CD4-positive, alpha-beta T cell treated with Interleukin-1 beta for 1 hour (primary cell): ENCODE measurements at places on chromosomes 7 and 10.

- DNase-seq: no peak
These were observed 46.3 kb downstream of the LBX1 start for GRCh38 chr10:101182936-101183335.

DNA sequence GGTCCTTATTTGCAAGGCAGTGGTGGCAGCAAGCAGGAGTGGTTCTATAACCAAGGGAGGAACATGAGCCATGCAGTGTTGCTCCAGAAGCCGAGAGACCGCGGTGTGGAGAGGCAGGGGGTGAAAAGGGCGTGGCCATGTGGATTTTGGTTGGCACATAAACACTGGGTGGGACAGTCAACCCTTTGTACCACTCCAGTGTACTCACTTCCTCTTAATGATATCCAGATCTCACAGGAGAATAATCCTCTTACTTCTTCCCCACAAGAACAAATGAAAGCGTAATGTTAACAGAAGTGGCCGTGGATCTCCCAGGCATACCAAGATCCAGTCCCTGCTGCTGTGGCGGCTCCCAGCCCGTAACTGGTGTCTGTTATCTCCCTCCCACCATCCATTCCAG lies 42.4 kb downstream of the XRCC2 start:
- DNase-seq: no peak

- DNase-seq: no peak
These were observed 110.2 kb downstream of the ST8SIA6 start for GRCh38 chr10:17344206-17344605.

DNA sequence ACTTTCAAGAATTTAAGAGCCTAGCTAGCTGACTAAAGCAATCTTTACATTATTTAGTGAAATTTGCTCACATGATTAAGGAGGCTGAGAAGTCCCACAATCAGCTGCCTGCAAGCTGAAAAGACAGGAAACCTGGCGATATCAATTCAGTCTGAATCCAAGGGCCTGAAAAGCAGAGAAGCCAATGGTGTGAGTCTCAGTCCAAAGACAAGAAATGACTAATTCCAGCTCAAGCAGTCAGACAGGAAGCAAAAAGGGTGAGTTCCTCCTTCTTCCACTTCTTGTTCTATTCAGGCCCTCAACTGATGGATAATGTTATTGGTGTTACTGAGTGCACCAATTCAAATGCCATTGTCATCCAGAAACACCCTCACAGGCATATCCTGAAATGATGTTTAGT lies 1231.6 kb upstream of the CELF2 start:
- DNase-seq: no peak

- DNase-seq: no peak
These were observed 530.9 kb upstream of the AUTS2 start for GRCh38 chr7:69067397-69067796.

- DNase-seq: no peak
These were observed 285 bp downstream of the CSTF2T start for GRCh38 chr10:51699145-51699474.

- DNase-seq: no peak
These were observed 158.9 kb upstream of the SP4 start for GRCh38 chr7:21269021-21269420.

- no peak for DNase-seq
These were observed 114.2 kb downstream of the ZMIZ1 start for GRCh38 chr10:79182781-79183467.

DNA sequence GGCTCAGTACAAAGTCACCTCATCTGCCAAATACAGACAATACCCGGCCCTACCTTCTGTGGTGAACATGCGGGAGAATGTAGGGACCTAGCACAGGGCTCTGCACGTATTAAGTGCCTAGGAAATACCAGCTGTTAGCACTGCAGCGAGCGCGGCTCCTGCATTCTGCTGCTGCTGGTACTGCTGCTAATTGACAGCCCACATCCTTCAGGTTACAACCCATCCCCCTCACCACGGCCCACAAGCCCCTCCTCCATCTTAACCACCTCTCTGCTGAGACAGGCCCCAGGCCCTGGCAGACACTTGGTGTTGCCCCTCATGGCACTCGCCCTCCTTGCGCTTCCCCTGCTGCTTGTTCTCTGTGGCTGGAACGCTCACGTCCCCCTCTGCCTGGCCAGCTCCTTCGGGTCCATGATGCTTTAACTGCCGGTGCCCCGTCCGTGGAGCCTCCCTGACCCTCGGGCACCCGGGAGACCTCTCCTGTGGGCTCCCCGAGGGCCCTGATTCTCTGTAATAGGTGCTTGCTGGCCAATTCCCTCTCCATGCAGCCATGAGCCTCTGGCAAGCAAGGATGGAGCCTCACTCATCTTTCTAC lies 53.3 kb upstream of the LOXL4 start:
- no peak for DNase-seq

DNA sequence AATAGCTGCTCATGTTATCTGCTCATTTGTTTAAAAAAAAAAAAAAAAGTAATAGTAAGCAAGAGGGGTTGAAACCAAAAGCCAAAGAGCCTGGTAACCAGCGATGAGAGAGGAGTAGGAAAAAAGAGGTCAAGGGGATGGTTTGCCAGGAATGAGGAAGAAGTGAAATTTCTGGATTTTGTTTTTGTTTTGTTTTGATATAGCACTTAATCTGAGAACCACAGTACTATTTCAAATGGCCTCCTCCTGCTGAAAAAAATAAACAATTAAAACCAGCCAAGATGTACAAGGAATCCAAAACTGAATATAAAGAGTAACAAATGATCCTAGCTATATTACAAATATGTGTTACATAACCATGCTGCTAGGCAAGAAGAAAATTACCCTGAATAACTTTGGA lies 213.1 kb downstream of the FGFR2 start:
- DNase-seq: no peak

DNA sequence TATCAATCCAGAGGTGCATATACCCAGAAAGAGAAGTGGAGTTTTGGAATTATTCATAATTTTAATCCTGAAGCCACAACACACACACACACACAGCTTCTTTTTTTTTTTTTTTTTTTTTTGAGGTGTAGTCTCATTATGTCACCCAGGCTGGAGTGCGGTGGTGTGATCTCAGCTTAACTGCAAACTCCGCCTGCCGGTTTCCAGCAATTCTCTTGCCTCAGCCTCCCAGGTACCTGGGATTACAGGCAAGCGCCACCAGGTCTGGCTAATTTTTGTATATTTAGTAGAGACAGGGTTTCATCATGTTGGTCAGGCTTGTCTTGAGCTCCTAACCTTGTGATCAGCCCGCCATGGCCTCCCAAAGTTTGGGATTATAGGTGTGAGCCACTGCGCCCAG lies 35.4 kb downstream of the TET1 start:
- no peak for DNase-seq

- peak; percentile 8 for DNase-seq
These were observed 97.8 kb upstream of the MPP7 start for GRCh38 chr10:28400681-28401080.

- no peak for DNase-seq
These were observed 92.4 kb downstream of the TMEM106B start for GRCh38 chr7:12303495-12303894.

GRCh38 chr10:80292607-80293239 lies 3.3 kb upstream of the MAT1A start:
- no peak for DNase-seq

DNA sequence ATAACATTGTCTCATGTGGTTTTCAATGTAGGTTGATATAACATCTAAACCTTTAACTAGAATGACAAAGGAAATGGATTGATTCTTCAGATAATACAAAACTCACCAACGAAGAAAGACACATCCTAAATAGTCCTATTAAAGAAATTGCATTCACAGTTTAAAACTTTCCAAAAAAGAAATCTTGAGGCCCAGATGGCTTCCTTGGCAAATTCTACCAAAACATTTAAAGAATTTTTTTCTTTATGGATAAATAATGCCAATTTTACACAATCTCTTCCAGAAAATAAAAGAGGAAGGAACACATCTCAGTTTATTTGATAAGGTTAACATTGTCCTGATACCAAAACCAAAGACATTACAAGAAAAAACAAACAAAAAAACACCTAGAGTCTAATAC lies 349.5 kb downstream of the CALN1 start:
- DNase-seq: no peak

- DNase-seq: no peak
These were observed 328.2 kb downstream of the PLXNA4 start for GRCh38 chr7:132247995-132248618.

DNA sequence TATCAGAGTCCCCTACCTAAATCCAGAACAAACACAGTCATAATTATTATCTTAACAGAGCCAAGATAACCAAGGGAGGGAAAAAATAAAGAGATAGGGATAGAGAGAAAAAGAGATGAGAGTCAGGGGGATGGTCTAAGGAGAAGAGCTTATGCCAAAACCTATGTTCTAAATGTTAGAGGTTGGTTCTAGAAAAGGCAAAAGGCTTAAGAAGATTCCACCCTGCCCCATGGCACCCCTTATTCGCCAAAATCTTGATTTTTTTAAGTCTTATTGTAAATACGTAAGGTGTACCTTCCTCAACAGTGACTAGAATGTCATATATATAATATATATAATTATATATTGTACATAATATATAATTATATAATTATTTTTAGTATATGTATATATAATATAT lies 29.6 kb upstream of the CTNNA3 start:
- no peak for DNase-seq

- DNase-seq: no peak
These were observed 171.6 kb upstream of the AUTS2 start for GRCh38 chr7:69426705-69427104.

DNA sequence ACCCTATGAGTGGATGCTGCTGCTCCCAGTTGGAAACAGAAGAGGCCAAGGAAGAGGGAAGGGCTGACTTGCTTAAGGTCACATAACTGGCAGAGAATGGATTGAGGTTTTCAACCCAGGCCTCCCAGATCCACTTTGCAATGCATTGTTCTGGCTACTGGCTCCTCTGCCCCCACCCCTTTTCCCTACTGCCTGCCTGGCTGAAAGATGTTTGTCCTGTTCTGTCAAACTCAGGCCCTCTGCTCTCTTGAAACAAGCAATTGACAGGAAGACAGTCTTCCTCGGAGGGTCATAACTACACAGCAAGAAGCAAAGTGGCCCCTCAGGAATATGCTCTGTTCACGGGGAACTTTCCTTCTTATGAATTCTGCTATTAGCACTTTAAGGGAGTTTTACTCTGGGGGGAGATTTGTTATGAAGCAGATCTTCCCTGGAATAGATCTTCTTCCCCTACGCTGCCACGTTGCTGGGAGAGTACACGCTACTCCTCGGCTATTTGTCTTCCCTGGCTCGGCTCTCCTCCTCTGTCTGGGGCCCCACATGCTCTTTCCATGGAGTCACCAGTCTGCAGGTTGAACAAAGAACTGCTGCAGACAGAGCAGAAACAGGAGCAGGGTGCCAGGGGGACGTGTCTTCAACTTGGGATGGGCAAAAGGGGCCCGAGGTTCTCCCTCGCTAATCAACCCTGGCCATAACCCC lies 436.1 kb downstream of the TYW1 start:
- no peak for DNase-seq

DNA sequence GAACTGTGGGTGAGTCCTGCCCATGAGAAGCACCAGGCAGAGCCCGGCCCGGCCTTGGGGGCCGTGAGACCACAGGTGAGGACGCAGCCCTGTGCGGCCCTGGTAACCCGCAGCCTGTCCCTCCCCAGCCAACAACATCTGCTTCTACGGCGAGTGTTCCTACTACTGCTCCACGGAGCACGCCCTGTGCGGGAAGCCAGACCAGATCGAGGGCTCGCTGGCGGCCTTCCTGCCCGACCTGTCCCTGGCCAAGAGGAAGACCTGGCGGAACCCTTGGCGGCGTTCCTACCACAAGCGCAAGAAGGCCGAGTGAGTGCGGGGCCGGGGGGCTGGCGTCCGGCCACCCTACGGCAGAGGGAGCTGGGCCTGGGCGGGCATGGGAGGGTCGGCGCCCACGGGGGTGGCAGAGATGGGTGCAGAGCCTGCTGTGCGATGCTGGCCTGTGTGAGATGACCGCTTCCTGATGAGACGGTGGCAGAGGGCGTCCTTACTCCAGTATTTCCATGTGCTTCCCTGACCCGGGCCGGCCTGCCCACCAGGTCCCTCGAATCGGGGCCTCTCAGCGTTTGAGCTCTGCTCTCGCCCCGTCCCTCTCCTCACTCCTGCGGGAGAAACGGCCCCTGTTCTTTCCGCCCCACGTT lies 34.1 kb upstream of the FOXL3 start:
- DNase-seq: no peak

- DNase-seq: no peak
These were observed 242.0 kb downstream of the ZMYND11 start for GRCh38 chr10:377228-377627.

DNA sequence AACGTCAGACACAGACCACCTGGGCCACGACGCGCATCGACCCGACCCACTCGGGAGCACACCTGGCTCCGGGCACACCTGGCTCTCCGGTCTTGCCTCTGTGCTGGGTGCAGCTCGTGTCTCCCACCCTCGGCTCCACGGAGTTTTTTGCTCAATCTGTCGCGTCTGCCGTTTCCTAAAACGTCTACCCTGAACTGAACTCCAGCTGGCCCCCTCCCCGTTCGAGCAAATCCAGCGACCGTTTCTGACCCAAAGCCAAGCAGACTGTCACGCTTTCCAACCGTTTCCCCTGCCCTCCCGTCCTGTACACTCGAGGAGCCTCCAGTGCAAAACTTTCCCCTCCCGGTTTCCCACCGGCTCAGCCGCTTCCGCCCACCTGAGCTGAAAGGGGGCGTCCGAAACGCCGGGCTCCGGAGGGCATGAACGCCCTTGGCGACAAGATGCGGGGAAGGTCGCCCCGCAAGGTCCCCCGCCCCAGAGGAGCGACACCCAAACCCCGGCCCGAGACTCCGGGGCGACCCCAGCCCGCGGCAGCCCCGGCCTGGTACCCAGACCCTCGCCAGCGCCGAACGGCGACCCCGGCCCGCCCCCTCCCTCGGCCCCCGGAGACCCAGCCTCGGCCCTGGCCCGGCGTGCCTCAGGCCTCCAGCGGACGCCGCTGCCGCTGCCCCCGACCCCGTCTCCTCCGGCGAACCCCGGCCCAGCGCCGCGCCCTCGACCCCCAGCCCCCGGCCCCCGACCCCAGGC lies 557 bp downstream of the CYTH3 start:
- DNase-seq: no peak

- DNase-seq: no peak
These were observed 102.7 kb upstream of the PRSS1 start for GRCh38 chr7:142646386-142647140.

GRCh38 chr7:121557034-121557892 lies 161.2 kb upstream of the FAM3C start:
- no peak for DNase-seq

DNA sequence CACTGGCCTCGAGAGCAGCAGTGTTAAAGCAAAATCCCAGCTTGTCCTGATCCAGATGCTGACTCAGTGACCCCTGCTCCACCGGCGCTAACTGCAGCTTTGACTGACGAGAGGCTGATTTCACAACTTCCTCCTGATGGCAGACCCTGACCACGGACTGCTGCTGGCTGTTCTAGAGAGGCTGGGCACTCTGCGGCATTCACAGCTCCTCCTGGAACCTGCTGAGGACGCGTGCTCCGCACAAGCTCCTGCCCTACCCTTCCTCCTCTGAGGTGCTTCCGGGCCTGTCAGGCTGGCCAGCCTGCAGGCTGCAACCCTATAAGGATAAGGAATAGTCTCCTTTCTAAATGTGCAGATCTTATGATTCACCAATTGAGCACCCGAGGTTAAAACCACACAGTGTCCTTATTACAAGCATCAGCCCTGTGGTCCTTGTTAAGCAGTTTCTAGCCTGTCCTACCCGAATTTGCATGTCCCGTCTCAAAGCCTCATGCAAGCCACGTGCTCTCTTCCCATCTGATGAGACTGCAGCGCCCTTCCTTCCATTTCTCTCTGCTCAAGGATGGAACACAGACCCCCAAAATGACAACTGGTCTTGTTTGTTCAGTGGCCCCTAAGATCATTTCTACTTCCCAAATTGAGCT lies 35.5 kb upstream of the NCAPG2 start:
- peak; percentile 36 for DNase-seq
